IMR-90 (cell line): ENCODE measurements at places on chromosomes 6 and 20. TPM values are rescaled to one million over a fixed set of nuclear protein-coding genes. Genes with fewer than 3 reads are reported as not detected.

DNA sequence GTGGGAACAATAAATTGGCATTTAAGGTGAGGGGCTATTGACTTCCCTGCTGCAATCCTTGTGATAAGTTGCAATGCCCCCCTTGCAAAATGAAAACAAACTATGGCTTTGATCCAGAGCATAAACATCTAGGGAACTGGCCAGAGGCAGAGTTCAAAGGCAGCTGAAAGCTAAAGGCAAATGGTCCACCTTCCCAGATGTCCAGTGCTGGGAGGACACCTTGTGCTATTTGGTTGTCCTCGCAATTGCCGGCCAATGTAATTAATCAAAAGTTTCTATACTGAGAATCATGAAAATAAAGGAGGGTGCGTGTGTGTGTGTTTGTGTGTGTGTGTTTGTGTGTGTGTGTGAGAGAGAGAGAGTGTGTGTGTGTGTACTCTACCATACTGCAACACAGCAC, 337.4 kb downstream of the CBLN4 start:
- DNase-seq = no peak

- peak; percentile 82 for DNase-seq
These were observed 5.1 kb upstream of the FAM50B start for GRCh38 chr6:3844097-3844463.

DNA sequence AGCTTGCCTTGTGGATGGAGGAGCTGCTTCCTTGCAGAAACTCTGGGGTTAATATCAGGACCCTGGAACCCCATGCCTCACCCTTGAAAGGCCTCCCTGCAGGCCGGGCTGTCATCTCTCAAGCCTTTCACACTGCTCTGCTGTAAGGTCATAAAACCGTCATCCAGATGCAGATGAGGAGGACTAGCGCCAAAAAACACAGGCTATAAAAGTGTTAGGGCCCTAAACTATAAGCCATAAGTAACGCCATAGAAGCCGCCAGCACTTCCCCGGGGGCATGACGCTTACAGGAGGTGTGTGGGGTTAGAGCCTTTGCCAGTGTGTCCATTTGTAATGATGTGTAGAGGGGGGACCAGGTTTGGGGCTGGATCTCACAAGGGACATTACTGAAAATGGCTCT, 47.6 kb downstream of the CDH4 start:
- no peak for DNase-seq

DNA sequence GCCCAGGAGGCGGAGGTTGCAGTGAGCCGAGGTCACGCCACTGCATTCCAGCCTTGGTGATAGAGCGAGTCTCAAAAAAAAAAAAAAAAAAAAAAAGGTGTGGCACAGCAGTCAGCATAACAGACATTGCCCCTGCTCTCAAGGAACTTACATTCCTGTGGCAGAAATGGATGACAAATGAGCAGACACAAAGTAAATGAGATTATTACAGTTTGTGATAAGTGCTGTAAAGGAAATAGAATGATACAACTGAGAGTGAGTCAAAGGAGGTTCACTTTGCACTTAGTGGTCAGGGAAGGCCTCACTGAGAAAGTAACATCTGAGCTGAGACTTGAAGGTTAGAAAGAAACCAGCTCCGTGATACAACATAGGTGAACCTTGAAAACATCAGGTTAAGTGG, 36.4 kb downstream of the CEP250 start:
- peak; percentile 18 for DNase-seq

- DNase-seq = peak; percentile 35
These were observed 712 bp downstream of the RXRB start for GRCh38 chr6:33199687-33200218.

GRCh38 chr6:144153260-144153659, 2.9 kb downstream of the STX11 start:
- DNase-seq = no peak

DNA sequence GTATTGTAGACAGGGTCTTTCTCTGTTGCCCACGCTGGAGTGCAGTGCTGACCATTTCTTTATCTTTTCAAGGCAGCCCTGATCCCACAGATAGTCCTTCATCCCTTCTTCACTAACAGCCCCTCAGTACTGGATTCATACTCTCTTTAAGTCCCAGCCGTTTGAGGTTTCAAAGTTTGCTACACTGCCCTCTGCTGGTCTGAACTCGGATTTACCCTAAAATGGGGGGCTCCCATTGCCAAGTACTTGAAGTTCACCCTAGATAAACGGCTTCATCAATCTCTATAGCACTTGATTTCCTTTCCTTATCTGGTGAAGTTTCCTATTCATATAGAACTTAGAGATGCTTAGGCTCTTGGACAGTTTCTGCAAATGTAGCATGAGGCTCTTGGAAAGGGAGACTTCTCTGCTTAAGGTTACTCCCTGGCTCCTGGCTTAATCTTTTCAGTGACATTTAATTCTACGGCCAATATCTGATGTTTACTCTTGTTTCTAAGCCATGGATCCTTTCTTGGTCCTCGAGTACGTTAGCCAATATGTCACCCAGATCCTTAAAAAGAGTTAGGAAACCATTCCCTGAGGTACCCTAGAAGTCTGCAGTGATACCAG, 21.4 kb upstream of the PREP start:
- peak; percentile 63 for DNase-seq

DNA sequence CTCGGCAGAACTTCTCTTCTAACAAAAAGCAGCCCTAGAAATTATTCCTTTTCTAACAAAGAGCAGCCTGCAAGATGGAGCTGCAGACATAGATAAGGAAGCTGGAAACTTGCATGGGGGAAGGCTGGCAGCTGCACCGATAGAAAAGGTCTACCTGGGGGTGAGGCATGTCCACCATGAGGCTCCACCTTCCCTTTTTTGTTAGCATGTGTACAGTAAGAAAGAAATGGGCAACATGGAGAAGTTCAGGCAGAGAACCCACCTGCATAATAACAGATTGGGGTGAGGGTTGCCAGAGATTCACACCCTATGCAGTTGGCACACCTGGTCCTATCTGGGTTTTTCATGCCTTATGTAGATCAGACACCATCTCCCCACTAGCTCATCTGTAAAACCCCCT, 25.4 kb downstream of the ZNF311 start:
- DNase-seq = no peak

DNA sequence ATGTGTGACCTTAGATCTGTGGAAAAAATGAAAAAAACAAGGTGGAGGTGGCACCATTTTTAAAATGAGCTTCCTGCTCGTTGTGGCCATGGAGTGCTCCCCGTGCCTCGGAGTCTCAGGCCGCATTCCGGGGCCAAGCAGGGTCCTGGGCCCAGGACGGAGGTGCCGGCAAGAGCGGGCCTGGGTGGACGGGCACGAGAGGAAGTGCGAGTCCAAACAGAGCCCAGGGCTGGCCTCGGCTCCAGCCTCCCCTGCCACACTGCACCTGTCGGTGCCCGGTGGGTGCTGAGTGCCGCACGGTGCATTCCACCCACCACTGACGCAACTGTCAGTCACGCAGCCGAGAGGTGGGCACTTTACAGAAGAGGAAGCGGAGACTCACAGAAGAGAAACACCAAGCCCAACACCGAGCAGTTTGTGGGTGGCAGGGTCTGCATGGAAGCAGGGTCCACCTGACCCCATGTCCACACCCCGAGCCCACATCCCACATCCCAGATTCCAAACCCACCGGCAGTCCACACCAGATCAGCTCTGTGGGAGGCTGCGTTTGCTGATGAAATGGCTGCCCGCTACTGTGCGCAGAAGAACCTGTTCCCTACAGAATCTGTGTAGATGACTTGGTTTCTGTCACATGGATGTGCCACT, 97.7 kb downstream of the PSMB1 start:
- DNase-seq = no peak

DNA sequence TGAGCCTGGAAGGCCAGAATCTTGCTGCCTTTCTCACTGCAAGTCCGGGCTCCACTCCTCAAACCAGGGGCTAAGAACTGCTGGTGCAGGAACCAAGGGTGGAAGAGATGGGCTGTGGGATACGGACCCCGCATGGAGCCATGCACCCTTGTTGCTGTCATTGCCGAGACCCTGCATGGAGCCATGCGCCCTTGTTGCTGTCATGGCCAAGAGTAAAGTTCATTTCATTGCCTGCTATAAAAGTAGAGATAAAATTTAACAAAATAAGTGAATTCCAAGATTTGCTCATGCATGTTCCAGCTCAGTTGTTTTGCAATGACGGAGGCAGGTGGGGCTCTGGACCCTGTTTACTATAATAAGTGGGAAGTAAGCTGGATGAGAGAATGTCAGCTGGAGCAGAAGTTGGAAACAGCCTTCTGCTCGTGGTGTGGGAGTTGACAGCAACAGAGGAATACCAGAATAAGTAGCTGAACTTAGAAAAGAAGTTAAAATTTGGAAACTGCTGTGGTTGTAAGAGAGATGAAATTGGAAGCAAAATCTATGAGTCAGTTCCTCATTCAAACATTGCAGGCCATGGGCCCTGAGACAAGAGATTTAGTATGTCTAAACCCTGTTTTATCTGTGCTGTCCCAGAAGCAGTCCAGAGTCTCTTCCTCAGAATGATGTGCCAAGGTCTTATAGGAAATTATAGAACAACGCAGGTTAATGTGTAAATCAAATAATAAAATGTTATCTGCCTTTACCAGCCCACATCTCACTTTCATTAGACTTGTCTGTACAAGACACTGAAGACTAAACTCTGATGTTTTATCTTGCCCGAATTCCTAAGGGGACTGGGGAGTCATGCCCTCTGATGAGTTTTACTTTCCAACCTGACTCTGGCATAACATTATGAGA, 15.8 kb upstream of the THBS2 start:
- peak; percentile 64 for DNase-seq

- no peak for DNase-seq
These were observed at the start of gene SUMO4 for GRCh38 chr6:149400050-149400449. Gene SUMO4, plus strand, starts transcription at chr6:149400262. Its CDS starts 130 bp downstream, at chr6:149400392.

- DNase-seq = no peak
These were observed 20.4 kb downstream of the PRSS16 start for GRCh38 chr6:27267857-27268434.

DNA sequence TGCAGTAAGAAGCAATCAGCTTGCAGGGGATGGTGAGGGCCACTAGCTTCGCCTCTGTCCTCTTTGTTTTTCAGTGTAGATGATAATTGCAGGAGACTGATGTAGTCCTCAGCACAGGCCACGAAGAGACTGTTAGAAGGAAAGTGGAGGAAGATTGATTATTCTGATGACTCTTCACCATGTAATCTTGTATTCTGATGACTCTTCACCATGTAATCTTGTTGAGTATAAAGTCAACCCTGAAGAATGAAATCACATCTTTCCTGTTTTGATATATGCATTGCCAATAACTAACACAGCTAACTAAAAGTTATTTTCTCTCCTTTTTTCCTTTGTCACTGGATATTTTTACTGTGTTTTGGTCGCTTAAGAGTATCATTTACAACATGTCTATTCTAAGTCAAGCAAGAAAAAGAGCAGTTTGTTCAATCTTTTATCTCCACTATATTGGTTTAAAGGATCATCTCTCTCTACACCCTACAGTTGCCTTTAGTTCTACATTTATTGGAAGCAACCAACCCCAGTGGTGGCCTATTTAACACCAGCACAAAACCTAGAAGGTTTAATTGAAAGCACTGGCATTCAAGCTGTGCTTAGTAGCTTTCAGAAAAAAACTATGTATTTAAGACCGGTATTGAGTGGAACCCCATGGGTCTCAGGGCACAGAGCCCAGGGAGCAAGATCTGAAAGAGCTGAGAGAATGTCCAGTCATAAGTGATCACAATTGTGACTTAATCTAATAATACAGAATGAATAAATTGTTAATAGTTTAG, 107.2 kb upstream of the BTBD3 start:
- peak; percentile 91 for DNase-seq

- DNase-seq = no peak
These were observed 525.4 kb upstream of the RNF217 start for GRCh38 chr6:124436803-124437202.

DNA sequence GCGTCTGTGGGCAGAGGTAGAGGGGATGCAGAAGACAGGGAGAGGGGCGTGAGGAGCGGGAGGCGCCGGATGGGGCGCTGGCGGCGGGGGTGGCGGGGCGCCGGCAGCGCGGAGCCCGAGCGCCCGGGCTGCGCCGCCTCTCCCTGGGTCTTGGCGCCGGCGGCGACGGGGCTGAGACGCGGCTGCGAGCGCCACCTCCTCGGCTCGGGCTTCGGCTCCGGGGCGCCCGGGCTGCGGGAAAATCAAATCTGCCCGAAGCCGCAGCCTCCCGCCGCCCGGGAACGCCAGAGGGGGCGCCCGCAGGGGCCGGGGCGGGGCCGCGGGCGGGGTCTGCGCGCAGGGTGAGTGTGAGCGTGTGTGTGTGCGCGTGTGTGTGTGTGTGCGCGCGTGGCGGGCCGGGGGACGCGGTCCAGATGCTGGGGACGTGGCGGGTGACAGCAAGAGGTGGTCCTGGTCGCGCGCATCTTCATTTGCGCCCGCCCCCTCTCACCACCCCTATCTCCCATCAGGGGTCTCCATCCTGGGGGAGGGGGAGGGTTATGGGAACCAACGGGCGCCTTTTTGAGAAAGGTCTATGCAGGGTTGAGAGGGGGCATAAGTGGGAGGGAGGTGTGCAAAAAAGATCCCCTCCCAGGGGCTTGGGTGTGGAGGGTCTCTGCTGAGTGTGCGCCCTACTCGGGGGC, 646 bp upstream of the CPNE5 start:
- DNase-seq = no peak

GRCh38 chr6:110781522-110782214, 33.6 kb downstream of the CDK19 start:
- DNase-seq = no peak

DNA sequence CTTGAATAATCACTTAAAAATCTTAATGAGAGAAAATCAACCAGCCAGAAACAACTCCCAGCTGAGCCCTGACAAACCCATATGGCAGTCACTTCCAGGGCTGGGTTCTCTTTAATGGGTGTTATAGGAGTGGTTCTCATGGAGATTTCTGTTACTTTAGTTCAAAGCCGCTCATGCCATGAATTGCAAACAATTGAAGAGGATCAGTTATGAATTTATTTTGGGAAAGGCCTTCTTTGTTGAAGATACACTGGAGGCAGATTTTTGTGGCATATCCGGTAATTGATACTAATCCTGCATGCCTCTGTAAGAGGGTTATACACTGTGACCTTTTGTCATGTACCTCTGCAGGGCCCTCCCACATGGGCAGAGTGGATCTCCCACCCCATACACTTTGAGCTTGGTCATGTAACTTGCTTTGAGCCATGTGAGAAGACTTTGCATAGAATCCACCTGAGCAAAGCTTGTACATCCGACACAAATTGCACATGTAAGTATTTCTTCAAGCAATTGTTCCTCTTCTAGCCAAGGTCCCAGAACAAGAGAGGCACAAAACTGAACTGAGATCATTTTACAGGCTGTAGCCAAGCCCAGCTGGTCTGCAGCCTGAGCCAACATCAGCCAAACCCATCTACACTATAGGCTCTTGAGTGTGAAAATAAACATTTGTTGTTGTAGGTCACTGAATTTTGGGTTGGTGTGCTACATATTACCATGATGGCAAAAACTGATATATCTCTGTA, 492.3 kb downstream of the PREX1 start:
- DNase-seq = no peak

- DNase-seq = no peak
These were observed 7.8 kb downstream of the SYNGAP1 start for GRCh38 chr6:33427585-33428223.

Gene COQ3
- polyA plus RNA-seq = 7.1 and 8.9 TPM in 2 replicates

Gene SMIM26
- 43.2 and 45.7 TPM in 2 replicates for polyA plus RNA-seq

Gene SLC23A2
- 13.5 and 14.4 TPM in 2 replicates for polyA plus RNA-seq

Gene HLA-B
- 259 and 309 TPM in 2 replicates for polyA plus RNA-seq

Gene PROKR2
- not detected in 2 replicates for polyA plus RNA-seq

Gene UNC5CL
- not detected in 2 replicates for polyA plus RNA-seq

Gene GRM4
- 0.02 and 0.03 TPM in 2 replicates for polyA plus RNA-seq

Gene PNLDC1
- polyA plus RNA-seq = not detected in 2 replicates

Gene TUBB2B
- 19.0 and 21.1 TPM in 2 replicates for polyA plus RNA-seq

Gene VGLL2
- polyA plus RNA-seq = not detected in 2 replicates

Gene CLVS2
- 0.02 TPM in 1 of 2 replicates, not detected in the other for polyA plus RNA-seq
